ENCODE measurements at places on chromosomes 3 and 15.

DNA sequence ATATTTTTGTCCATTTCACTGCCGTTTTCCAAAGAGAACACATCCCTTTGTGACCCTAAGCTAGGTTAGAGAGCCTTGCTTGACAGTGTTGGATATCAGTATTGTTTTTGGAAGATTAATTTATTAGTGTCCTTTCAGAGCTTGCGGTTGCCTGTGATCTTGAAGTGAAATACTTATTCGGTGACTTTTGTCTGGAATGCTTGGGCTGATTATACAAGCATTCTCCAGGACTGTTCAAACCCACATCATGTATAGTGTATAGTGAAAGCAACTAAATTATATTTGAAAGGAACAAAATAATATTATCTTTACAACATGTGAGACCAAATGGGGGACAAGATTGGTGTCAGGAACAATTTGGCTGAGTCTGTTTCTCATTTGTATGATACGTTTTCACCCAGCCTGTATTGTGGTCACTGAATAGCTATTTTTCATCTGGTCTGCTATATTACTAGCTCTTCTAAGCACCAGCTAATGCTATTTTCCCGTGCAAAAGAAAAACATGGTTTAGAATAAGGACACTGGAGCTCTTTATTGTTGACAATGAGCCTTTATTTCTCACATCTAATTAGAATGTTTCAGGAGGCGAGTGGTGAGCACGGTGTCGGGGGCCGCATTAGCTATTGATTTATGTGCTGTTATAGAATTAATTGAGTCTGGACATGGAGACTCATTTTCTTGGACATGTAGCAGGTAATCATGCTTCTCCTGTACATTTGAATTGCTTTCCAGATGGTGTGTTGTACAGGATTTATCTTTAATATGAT, 158.1 kb downstream of the APBA2 start:
- no peak for DNase-seq

DNA sequence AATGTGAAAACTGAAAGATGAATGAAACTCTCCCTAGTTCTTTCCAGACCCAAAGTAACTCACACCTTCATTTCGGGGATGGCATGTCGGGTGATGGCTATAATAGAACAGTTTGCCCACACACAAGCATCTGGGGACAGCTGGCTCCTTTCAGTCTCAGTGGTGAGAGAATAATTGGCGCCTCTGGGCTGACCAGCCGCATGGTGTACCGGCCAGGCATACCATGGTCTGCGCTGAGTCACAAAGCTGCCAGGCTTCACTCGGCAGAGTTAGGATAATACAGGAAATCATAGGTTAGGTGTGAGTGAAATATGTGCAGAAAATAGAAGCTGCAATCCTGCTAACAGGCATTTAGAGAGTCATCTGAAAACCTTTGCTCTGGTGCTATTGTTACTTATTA, 80.4 kb upstream of the IGF1R start:
- no peak for DNase-seq

- no peak for DNase-seq
Observed at GRCh38 chr3:17182166-17182565, 297.4 kb downstream of the PLCL2 start.

GRCh38 chr3:187267306-187267705, 24.2 kb downstream of the MASP1 start:
- no peak for DNase-seq

- no peak for DNase-seq
Observed at GRCh38 chr3:171333784-171334464, 126.3 kb downstream of the TNIK start.

- no peak for DNase-seq
Observed at GRCh38 chr3:159187232-159187631, 385.4 kb downstream of the MFSD1 start.

DNA sequence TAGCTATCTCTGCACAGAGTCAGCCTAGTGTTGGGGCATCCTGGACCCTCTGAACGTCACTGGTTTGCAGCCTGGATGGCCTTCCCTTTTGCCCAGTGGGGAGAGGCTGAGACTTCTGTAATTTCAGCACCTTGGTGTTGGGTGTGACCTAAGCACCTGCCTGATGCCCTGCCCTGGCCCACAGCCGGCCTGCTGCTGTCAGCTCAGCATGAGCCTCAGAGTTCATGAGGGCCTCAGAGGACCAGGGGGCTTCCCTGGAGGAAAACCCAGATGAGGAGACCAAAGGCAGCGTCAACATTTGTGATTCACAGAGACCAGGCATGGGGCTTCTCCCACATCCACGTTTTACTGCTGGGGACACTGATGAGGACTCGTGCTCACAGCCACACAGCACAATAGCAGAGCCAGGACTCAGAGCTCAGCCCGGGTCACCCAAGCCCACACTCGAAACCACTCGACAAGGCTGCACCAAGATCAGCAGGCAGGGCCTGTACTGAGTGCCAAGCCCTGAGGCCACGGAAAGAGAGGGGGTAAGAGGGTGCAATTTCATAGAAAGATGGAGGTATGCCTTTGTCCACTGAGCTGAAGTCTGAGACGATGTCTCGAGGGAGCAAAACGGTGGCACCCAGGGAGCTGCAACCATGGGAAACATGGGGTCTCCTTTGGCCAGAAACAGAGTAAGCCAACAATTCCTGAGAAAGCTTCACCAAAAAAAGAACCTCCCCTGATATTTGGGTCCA, 9.9 kb upstream of the GP9 start:
- DNase-seq: no peak

DNA sequence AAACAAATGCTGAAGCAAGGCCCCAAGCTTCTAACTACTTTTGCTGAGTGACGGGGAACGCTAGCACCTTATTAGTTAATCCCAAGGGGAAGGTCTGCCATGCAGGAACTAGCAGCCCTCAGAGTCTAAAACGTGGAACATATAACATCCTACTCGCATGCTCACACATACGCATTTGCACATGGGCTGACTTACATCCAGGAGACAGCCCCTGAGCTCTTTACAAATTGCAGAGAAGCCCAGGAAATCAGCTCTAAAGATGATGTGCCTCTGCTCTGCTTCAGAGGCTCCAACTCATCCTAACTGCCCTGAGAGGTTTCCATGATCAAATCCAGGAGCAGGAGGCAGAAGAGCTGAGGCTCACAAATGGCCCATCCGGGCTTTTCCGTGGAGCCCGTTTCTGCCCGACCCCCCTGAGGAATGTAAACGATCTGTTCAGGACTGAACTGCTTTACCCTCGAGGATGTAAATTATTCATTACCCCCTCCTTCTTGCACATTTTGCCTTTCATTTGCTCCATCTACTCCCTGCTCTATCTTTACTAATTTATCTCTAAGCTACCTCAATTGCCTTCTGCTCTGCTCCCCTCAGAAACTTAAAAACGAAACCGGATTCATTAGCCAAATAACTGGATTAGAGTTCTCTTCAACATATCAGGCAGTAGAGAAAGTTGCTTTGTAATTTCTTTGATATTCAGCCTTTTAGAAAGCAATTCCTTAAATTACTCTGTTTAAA, 141.9 kb upstream of the CCDC54 start:
- DNase-seq: no peak

- DNase-seq: no peak
Observed at GRCh38 chr15:25171111-25171811, 216.5 kb downstream of the SNRPN start.

DNA sequence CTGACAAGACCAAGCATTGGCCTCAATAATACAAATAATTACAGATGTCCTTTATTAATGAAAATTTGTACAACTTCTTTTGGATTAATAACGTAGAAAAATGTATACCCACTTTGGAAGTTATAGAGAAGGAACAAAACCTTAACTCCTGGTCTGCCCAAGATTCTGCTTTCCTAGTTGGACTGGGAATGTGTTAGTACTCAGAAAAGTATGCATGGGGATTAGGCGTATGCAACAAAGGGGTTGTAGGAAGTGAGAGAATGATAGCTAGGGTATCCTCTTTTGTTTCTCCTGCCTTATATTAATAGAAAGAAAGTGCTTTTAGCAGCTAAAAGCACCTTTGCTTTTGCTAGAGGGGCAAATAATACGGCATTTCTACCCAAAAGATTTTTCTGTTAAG, 116.2 kb upstream of the LRRFIP2 start:
- DNase-seq: no peak

DNA sequence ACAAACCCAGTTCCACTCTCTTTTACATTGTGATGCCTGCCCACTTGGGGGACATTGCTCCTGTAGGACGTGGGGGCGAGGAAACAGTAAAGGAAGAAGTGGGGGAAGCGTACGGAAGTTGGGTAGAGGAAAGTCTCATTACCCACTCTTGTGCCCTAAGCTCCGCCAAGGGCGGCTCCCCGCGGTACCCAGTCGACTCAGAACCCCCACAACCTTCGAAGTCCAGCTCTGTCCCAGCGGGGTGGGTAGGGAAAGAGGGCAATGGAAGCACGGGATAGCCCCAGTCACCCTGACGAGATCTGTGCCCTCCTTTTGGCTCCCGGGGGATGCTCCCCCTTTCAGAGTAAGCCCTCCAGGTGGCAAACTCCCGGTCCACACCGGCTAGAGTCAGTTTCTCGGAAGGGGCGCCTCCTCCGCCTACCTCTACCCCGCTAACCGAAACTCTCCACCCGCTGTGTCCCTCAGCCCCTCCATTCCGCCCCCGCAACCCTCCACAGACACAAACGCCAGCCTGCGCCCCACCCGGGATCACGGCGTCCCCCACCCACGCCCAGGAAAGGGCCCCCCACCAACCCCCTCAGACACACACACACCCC, 527 bp downstream of the CSNK1G1 start:
- peak; percentile 43 for DNase-seq

GRCh38 chr15:75763137-75763611, 50.5 kb upstream of the CSPG4 start:
- no peak for DNase-seq

DNA sequence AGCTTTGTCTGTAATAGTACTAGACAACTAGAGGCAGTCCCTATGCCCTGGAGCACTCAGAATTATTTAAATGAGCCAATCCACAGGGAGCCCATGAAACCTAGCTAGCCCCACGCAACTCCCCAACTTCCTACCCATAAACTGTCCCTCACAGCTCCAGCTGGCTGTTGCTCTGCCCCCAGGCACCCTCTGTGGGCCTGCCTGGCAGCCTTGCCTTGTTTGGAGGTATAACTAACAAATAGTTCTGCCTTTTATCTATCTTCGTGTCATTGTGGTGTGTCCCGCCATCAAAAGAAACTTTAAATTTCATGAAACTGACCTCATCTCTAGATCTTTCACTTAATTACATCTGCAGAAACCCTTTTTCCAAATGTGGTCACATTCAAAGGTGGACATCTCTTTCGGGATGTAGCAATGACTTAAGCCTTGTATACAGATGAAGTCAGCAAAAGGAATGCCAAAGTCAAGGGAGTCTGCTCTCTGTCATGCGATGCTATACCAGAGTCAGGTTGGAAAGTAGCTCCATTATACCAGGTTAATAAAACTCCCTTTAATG, 1.8 kb upstream of the RTP3 start:
- DNase-seq: no peak

DNA sequence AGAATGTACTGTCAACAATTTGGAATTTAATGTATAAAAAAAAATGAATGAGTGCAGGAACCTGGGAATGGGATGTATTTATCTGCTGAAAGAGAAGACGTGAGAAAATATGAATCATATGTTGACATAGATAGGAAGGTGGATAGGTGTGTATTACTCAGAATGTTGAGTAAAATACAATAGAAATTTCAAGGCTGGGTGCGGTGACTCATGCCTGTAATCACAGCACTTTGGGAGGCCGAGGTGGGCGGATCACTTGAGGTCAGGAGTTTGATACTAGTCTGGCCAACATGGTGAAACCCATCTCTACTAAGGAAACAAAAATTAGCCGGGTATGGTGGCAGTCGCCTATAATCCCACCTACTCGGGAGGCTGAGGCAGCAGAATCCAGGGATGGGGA, 202.8 kb downstream of the CADM2 start:
- DNase-seq: no peak

GRCh38 chr3:168531116-168531515, 435.4 kb upstream of the GOLIM4 start:
- no peak for DNase-seq

DNA sequence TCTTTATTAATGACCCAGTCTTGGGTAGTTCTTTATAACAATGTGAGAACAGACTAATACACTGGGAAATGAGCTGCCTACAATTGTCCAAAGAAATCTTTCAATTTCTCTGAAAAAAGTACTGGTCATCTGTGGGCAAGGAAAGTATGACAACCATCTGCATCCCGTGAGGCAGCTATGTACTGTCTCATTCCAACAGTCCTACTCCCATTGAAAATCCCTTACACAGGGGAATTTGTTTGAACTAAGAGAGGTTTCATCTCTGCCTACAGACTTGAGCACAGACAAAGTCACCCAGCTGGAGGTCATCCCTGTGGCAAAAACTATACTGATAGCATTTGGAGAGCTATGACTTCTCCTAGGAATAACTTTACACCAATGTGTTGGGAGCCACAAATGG, 27.1 kb downstream of the SHC4 start:
- no peak for DNase-seq

GRCh38 chr15:74322558-74323180, 44.8 kb downstream of the CYP11A1 start:
- DNase-seq: peak; percentile 51

DNA sequence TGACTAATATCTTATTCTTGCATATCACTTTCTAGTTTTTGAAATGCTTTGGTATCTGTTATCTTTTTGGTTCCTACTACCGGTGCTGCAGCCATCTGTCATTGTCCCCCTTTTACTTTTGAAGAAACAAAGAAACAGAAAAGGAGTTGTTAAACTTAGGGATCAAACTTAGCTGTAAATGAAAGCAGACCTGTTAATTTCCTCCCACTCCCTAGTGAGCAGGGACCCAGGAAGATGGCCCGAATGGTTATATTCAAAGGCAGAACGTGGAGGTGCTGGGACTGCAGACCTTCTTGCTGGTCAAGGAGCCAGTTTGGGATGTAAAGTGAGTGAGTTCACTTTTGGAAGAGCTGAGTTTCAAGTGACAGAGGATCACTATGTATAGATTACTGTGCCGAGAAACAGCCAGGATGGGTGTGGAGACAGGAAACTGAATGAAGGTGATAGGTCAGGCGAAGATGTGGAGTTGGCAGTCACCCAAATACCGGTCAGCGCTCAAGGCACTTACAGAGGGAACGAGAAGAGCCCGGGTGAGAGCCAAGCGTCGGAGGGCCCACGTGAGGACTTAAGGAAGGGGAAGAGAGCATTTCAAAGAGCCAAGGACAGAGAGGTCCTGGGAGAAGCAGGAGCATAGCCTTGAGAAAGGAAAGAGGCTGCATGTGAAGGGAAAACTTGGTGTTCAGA, 20.1 kb downstream of the KBTBD8 start:
- DNase-seq: no peak

GRCh38 chr15:68990231-68990991, 24.1 kb upstream of the NOX5 start:
- no peak for DNase-seq

Measured in stimulated activated CD4-positive, alpha-beta T cell treated with anti-CD3 and anti-CD28 coated beads, Interleukin-4, amount 100 ng/mL, for 4 hours (primary cell).